ENCODE measurements at places on chromosomes 16 and 17. TPM values are rescaled to one million over a fixed set of nuclear protein-coding genes. Genes with fewer than 3 reads are reported as not detected.

Gene PRSS21
- total RNA-seq, result 9.2 TPM

GRCh38 chr17:66637491-66637890, 197.4 kb upstream of the CACNG5 start:
- H3K4me1 ChIP-seq, result peaks cover 62% of the 10 kb centered on the region
- no peak overlapping the region for H3K4me3 ChIP-seq
- peaks cover 14% of the 10 kb centered on the region for H3K36me3 ChIP-seq

Gene EFCAB5
- 0.60 TPM for total RNA-seq

- H3K27me3 ChIP-seq, result no peaks in the 10 kb centered on the region
- DNase-seq, result no peak
- peak overlapping the region; percentile 99 for H3K4me3 ChIP-seq
- H3K36me3 ChIP-seq, result peaks cover 39% of the 10 kb centered on the region
- peaks cover 27% of the 10 kb centered on the region for H3K4me1 ChIP-seq
- H3K27ac ChIP-seq, result peak overlapping the region; percentile 96
Observed at GRCh38 chr17:42774066-42774745, 957 bp downstream of the VPS25 start.

DNA sequence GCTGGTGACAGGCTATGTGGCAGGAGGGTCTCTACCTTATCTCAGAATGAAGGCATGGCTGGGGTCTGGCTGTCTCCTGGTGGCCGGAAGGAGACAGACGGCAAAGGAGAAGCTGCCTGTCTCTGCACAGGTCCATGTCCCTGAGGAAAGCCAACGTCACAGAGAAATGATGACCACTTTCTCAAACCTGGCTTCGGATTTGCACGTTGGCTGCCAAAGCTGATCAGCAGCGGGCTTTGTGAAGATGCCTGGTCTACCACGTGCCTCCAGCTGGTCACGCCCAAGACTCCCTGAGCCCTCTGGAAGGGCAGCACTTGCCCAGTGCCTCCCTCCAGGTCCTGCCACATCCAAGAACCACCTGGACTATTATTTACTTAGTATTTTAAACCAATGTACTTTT, 8.4 kb downstream of the DEXI start:
- H3K27me3 ChIP-seq, result no peaks in the 10 kb centered on the region
- H3K4me1 ChIP-seq, result peaks cover 42% of the 10 kb centered on the region

GRCh38 chr17:71184716-71185115, 936.1 kb upstream of the SOX9 start:
- no peaks in the 10 kb centered on the region for H3K36me3 ChIP-seq
- no peaks in the 10 kb centered on the region for H3K27me3 ChIP-seq
- H3K27ac ChIP-seq, result no peak overlapping the region
- no peak overlapping the region for H3K4me3 ChIP-seq

Gene PDK2
- total RNA-seq, result 16.9 TPM

Gene TBC1D28
- total RNA-seq, result not detected

GRCh38 chr16:68287276-68288251, 23.2 kb downstream of the SLC7A6OS start:
- DNase-seq, result no peak
- H3K4me3 ChIP-seq, result peak overlapping the region; percentile 63
- H3K27me3 ChIP-seq, result no peaks in the 10 kb centered on the region
- peak overlapping the region; percentile 85 for H3K27ac ChIP-seq

- H3K27ac ChIP-seq, result no peak overlapping the region
- H3K4me3 ChIP-seq, result no peak overlapping the region
- DNase-seq, result no peak
- no peaks in the 10 kb centered on the region for H3K36me3 ChIP-seq
Observed at GRCh38 chr16:87657621-87658192, 55.4 kb downstream of the JPH3 start.

GRCh38 chr17:50044483-50044882, 11.4 kb upstream of the ITGA3 start:
- H3K27ac ChIP-seq, result no peak overlapping the region
- H3K4me3 ChIP-seq, result no peak overlapping the region
- H3K27me3 ChIP-seq, result peaks cover 13% of the 10 kb centered on the region
- H3K36me3 ChIP-seq, result no peaks in the 10 kb centered on the region
